Cardiac muscle cell (in vitro differentiated cells and primary cell): ENCODE measurements at places on chromosomes 11 and 22. TPM values are rescaled to one million over a fixed set of nuclear protein-coding genes. Genes with fewer than 3 reads are reported as not detected.

GRCh38 chr11:69022260-69022659 lies 9.2 kb upstream of the MRGPRF start:
- no peak overlapping the region for H3K27ac ChIP-seq
- H3K27me3 ChIP-seq, result no peaks in the 10 kb centered on the region
- no peak for DNase-seq
- no peaks in the 10 kb centered on the region for H3K36me3 ChIP-seq
- no peak overlapping the region for H3K4me3 ChIP-seq
- H3K4me1 ChIP-seq, result peaks cover 15% of the 10 kb centered on the region

DNA sequence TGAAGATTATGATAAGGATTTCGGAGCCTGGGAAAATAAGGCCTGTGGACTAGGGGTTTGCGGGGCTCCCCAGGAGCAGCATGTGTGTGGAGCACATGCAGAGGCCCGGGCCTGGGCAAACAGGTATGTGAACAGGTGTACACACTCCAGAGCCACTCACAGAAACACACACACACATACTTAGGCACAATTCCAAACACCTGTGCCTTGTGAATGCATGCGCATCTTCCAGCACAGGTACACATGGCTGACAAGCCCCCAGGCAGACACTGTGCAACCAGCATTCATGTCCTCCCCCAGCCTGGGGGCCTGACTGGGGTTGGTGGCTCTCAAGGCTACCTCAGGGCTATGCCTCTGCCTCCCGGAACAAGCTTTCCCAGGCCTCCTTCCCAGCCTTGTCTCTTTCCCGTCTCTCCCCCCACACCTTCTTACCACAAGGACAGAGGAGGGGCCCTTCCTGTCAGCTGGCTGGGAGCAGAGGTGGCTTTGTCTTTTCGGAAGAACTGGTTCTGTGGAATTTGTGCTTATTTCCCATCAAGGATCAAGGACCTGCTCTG lies 2.6 kb upstream of the P2RY6 start:
- H3K4me1 ChIP-seq, result peaks cover 21% of the 10 kb centered on the region
- DNase-seq, result no peak
- peaks cover 12% of the 10 kb centered on the region for H3K27me3 ChIP-seq

DNA sequence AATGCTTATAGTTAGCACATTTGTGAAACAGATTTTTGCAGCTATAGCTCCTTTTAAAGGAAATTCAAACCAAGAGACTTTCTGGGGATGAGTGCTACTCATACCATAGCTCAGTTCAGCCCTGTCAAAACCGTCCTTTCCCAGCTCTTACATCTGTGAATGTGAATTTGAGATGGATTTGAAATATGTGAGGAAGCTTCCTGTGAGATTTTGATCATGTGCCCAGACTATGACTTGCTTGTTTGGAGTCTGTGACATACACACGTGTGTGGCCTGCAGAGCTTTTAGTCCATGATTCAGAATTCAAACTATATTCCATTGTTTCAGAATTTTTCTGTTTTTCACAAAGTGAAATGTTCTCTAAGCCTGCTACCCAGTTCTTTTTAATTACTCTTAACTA lies 4.4 kb upstream of the MMP1 start:
- H3K27ac ChIP-seq, result no peak overlapping the region
- H3K27me3 ChIP-seq, result no peaks in the 10 kb centered on the region
- H3K4me3 ChIP-seq, result no peak overlapping the region
- DNase-seq, result no peak
- H3K4me1 ChIP-seq, result peaks cover 6% of the 10 kb centered on the region
- H3K36me3 ChIP-seq, result no peaks in the 10 kb centered on the region

GRCh38 chr11:63765688-63766241 lies 2.8 kb downstream of the ZFTA start:
- H3K27me3 ChIP-seq, result no peaks in the 10 kb centered on the region
- no peak overlapping the region for H3K4me3 ChIP-seq
- no peaks in the 10 kb centered on the region for H3K36me3 ChIP-seq

DNA sequence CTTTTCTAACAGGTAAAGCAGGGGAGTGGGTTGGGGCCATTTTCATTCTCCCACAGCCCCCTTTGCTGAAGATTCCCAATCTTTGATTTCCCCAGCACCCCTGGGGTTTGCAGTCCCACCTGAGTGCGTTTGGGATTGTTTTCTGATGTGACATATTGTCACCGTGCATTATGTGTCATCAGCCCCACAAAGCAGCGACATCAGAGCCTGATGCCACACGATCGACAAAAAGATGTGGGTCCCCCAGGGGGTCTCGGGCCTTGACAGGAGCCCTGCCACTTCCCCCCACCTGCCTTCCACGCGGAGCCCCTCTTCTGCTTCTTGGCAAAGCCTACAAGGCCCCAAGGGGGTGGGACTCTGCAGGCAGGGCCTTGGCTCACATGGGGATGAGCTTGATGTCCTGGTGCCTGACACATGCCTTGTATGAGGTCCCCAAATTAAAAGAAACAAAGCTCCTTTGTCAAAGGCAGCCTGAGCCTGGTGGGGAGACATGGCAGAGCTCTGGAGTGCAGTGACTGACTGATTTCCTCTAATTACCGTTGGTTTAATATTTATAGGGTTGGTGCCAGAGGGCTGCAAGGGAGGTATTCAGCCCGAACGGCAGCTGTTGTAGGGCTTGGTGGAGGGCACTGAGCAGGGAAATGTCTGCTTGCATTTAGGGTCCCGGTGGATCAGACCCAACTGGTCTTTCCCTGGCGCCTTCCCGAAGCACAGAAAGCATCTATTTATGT lies 149.2 kb downstream of the MIAT start:
- no peak overlapping the region for H3K27ac ChIP-seq
- no peaks in the 10 kb centered on the region for H3K27me3 ChIP-seq
- no peak for DNase-seq
- H3K4me3 ChIP-seq, result no peak overlapping the region
- H3K4me1 ChIP-seq, result peaks cover 13% of the 10 kb centered on the region

- no peaks in the 10 kb centered on the region for H3K27me3 ChIP-seq
- no peaks in the 10 kb centered on the region for H3K36me3 ChIP-seq
- H3K4me3 ChIP-seq, result no peak overlapping the region
- peaks cover 3% of the 10 kb centered on the region for H3K4me1 ChIP-seq
- H3K27ac ChIP-seq, result no peak overlapping the region
Observed at GRCh38 chr11:95728790-95729189, 60.8 kb downstream of the FAM76B start.

Gene SERHL2
- total RNA-seq, result 3.4 and 5.2 TPM in 2 replicates

Gene OR51I1
- total RNA-seq, result 0.60 TPM in 1 of 2 replicates, not detected in the other

Gene TPBGL
- total RNA-seq, result 0.18 and 0.21 TPM in 2 replicates

Gene SCGB1A1
- total RNA-seq, result not detected in 2 replicates
